ENCODE measurements at places on chromosomes 7 and 10.

- DNase-seq = no peak
These were observed 81.6 kb upstream of the PRR15 start for GRCh38 chr7:29482056-29482455.

DNA sequence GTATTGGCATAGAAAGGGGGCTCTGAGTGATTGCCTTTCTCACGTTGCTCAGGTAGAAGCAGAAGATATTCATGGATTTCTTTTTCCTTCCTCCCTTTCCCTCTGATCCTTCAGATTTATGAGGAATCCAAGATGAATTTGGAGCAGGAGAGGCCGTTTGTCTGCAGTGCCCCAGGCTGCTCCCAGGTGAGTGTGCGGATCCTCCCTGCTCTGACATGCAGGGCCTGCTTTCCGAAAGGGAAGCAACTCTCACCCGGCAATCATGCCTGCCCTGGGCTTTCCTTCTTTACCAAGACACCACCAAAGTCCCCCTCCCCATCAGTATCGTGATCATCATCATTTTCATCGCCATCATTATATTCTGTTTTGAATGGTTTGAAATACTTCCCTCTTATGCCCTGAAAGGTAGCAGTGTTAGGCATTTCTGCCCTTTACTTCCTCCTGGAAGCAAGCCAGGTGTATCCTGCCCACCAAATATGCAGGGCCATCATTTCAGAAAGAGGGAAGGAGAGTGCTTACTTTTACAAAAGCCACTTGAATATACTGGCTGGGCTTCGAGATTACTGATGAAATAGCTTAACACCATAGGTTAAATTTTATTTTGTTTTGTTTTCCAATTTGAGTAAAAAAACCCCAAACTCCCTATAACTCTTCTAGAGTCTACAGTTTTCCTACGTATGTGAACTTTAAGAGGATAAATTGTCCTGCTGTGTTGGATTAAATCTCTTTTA lies 75.9 kb downstream of the CREB5 start:
- DNase-seq = no peak

- no peak for DNase-seq
These were observed 82.9 kb downstream of the WDFY4 start for GRCh38 chr10:48767373-48768143.

- DNase-seq = no peak
These were observed 204.5 kb downstream of the LSM5 start for GRCh38 chr7:32285698-32286097.

DNA sequence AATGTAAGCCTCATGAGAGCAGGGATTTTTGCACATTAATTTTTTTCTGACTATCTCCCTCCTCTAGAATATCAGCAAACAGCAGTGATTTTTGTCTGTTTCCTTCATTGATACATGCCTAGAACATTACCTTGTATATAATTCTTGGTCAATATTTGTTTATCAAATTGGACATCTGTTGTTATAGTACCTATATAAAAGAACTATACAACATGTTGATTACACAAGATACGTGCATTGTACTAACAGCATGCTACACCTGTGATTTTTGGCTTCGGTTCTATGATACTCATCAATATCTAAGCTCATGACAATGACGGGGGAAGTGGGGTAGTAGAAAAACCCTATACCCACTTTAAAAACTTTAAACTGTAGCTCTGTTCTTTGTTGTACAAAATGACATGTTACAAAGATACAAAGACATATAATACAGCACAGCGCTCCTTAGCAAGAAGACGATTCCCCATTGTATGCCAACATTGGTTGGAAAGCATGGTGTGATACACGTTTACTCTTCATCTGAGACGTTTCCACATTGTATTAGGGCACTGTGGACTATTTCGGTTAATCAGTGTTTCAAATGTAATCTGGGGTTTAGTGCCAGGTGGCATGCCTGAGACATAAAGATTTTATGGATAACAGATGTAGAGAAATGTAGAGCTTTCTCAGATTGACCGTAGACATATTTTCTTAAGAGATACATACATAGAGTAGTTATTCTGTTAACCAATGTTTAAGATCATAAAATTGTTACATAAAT lies 70.5 kb upstream of the FOXP2 start:
- DNase-seq = no peak

DNA sequence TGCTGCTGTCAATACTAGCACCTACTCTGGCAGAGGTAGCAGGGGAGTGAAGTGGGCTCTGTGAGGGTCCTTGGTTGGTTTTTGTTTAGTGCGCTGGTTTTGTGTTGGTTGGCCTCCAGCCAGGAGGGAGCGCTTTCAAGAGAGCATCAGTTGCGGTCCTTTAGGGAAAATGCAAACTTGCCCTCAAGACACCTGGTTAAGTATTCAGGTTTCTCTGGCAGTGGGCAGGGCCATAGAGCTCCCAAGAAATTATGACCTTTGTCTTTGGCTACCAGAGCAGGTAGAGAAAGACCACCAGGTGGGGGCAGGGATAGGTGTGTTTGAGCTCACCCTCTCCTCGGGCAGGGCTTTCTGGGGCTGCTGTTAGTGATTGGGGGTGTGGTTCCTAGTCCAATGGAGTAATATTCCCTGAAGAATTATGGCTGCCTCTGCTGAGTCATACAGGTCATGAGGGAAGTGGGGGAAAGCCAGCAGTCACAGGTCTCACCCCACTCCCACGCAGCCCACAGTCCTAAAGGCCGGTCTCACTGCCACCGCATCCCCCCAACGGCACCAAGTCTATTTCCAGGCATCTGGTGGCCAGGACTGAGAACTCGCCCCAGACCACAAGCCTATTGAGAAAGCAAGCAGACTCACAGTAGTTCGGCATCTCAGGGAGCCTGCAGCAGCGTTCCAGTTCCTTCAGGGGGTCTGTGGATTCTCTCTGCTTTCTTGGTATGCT lies 280.5 kb downstream of the SFMBT2 start:
- DNase-seq = no peak

DNA sequence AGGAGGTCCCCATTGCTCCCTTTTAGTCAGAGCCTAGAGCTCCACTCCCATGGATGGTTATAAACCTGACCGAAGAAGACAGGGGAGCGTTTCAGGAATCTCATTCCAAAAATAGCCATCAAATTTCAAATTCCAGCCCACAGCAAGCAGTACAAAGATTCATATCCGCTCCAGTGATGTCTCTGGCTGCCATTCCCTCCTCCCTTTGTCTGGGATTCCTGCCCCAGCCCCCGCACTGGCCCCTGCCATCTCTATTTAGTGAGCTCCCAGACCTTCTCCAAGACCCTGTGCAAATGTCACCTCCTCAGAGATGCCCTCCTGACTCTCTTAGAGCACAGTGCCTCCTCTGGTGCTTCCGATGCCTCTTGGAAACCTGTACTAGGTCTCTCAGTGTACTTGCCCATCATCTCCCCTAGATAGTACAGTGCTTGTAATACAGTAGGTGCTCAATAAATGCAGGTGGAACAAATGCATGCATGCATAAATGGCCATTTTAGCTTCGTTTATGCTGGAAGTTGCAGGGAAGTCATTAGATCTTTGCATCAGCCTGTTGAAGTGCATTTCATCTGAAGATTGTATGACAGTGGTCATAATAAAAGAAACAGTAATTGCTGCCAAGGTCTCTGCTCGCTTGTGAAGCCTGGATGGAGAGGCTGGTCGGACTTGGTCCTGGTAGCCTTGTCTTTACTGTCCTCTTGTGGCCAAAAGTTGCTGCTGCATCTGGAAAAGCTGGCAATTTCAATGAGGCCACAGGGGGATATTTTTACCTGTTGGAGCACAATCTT lies 32.0 kb upstream of the HABP2 start:
- peak; percentile 38 for DNase-seq

GRCh38 chr10:112182784-112183328 lies 709 bp downstream of the GPAM start:
- no peak for DNase-seq

- no peak for DNase-seq
These were observed 238.3 kb downstream of the WDR11 start for GRCh38 chr10:121089434-121089833.

GRCh38 chr10:108608860-108609259 lies 1314.5 kb downstream of the XPNPEP1 start:
- no peak for DNase-seq

DNA sequence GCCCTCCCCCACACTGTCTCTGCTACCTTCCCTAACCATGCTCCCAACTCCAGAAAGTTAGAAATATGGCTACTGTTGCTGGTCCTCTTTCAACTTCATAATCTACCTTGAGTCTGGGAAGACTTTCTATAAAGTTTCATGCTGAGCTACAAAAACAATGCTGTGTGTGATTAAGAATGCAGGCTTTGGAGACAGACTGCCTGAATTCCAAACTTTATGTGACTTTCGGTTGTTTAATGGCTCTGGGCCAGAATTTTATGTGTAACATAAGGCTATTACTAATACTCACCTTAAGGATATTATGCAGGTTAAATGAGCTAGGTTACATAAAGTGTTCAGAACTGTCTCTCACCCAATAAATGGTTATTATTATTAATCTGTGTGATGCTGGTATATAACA lies 19.1 kb downstream of the BET1 start:
- no peak for DNase-seq

DNA sequence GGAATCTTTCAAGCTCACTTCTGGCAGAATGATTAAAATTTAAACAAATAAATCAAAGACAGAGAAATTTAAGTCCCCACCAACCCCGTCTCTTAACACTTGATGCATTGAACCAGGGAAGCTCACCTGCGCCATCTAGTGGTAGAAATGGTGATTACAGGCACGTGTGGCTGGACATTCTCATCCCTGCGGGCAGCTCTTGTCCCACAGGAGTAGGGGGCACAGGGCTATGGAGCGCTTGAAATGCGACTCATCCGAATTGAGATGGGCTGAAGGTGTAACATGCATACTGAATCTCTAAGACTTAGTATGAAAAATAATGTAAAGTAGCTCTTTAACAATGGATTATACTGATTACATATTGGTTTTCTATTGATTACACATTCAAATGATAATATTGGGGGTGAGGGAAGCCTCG lies 24.8 kb upstream of the SLIT1 start:
- no peak for DNase-seq

DNA sequence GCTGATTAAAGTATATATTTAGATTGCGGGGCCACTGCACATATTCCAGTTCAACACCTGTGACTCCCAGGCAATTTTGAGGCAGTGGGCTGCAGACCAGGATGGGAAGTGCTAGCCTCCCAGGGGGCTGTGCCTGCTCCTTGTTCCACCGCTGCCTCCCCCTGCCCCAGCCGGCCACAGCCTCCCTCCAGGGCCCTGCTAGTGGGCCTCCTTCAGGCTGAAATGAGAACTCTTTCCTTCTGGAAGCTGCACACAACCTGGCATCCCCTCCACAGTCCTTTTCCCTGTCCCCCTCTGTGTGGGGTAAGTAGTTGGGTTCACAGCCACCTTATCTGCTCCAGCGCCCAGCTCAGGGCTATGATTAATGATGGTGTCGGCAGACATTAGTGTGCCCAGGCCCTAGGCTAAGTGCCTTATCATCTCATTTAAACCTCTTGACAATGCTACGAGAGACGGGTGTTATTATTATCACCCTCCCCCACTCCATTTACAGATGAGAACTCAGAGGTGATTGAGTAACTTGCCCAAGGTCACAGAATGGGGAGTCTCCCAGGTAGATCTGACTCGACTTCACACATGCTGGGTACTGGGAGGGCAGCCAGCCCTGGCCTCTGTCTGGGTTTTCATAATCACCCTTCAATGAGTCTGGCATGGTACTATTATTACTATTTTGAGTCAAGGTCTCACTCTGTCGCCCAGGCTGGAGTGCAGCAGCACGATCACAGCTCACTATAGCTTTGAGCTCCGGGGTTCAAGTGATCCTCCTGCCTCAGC lies 10.8 kb upstream of the SFRP5 start:
- no peak for DNase-seq

DNA sequence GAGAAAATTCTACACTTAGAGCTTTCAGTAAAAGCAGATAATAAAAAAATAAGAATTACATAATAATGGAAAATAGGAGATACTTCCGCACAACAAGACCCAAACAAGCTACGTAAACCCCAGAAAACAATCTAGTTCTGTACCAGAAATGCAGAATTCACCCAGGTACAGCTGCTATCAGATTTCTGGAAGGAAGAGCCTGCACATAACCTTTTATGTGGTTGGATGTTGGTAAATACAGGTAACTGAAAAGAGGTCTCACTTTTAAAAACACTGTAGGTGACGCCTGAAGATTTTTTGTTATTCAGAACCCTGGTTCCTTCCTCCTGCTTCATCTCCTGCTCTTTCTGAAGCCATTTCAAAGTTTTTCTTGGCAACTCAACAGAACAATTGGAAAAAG lies 29.9 kb downstream of the PANK1 start:
- no peak for DNase-seq

GRCh38 chr10:4561296-4561695 lies 264.7 kb upstream of the AKR1E2 start:
- DNase-seq = no peak

DNA sequence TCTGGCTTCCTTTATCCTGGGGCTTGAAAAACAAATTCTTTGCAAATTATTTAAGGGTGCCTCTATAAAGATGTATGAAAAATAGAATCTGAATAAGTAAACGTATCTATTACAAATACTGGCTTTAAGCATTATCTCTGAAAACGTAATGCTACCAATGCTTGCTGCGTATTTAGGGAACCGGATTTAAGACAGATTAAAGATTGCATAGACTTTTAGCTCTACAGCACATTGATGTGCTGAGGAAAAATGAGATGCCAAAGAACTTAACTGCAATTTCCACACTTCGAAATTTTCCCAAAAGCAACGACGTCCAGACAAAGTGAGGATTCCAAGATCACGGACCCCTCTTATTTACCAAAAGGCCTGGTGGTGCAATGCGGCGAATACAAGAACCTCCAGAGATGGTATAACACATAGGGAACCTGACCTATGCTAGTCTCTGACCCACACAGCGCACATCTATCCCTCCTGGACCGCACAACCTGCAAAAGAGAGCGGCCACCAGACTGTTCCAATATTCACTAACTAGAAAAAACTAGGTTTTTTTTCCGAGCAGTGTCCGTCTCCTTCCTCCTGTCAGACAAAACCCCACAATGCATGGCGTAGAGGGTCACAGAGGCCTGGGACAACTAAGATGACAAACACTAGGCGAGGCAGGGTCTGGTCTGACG lies 34.3 kb upstream of the PHF14 start:
- no peak for DNase-seq

DNA sequence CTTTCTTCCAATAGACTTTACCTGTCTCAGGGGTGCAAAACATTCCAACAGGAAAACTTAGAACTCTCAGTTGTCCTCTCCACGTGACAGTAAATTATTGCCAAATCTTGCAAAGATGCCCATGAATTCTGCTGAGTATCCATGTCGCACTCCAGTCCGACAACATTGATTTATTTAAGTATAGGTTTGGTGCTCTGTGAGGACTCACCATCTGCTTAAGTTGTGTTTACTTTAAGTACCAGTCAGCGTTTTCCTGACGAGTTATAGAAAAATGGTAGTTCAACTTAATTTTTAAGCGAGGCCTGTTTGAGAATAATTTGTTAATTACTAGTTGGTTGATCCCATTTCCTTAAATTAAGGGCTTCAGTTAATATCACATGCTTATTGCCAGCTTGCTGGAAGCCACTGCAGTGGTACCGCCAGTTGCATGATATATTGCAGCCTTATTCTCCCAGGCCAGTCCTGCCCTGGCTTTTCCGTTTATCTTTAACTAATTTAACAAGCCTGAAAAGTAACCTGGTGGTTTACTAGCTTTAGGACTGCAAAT lies 27.8 kb downstream of the CREB5 start:
- no peak for DNase-seq

All from thoracic aorta (tissue), 2 donors.